Glomerular endothelial cell (primary cell): ENCODE measurements at places on chromosomes 5 and 9.

DNA sequence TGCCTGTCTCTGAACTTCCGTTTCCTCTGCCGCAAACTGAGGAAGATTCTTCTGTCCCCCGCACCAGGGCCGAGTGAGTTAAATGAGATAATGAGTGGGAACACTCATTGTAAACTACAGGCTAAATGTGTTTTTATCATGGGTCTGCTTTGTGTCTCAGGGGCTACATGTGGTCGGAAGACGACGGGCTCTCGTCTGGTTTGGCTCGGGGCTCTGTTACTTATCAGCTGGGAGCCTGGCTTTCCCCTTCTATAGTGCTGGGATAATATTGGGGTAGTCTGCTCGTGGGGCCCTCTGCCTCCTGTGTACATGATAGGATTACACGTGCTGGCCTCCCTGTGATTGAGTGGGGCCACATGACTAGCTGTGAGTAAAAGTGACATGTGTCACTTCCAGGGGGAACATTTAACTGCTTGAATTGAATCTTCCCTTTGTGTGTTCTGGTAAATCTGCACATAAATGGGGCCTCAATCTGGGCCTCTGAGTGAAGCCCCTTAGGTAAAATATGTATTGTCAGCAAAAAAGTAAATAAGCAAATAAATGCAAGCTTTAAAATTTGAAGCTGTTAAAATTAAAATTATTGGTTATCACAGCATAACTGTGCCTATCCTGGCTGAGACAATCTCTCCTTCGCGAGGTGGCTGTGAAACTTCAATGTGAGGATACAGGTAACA is 86.9 kb upstream of the SH3PXD2B start:
- DNase-seq = no peak

DNA sequence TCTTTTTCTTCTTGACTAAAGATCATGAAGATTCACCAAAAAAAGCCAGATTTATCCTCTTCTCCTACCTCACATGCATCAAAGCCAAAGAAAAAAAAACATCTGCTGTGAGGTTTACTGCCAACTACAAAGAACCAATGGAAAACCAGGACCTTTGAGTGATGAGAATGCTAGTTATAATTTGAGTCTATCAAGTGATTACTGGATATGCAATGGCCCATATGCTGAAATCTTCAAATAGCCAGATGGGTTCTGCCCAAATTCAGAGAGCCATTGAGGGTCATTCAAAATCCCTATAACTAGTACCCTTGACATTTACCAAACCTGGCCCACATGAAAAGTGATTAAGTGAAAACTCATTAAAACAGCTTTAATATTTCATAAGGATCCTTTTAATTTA is 78.4 kb upstream of the ACO1 start:
- no peak for DNase-seq

DNA sequence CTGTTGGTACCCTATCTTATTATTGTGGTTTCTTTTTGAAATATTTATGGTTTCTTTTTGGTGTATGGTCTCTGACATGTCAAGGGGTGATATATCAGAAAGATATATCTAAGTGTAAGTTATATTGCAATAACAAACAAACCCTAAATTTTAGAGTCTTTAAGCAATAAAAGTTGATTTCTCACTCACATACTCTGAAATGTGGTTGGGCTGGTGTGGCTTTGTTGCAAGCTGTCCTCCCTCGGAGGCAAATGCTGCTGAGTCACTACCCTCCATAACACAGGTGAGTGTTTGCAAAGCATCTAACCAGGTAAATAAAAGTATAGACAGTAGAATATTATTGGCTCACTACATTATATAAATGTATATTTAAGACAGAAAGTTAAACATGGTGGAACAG is 253.2 kb downstream of the CDH18 start:
- DNase-seq = no peak

- DNase-seq = no peak
Measured at GRCh38 chr9:130358928-130359327, 85.8 kb upstream of the ASS1 start.

DNA sequence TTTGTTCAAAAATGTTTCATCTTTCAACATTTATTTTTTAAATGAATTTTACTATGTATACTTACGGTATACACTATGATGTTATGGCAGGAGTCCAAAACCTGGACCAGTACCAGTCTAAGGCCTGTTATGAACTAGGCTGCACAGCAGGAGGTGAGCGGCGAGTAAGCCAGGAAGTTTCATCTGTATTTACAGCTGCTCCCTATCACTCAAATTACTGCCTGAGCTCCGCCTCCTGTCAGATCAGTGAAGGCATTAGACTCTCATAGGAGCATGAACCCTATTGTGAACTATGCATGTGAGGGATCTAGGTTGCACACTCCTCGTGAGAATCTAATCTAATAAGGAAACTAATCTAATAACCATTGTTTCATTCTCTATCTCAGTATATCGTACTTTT is 715.5 kb upstream of the PTPRD start:
- no peak for DNase-seq

DNA sequence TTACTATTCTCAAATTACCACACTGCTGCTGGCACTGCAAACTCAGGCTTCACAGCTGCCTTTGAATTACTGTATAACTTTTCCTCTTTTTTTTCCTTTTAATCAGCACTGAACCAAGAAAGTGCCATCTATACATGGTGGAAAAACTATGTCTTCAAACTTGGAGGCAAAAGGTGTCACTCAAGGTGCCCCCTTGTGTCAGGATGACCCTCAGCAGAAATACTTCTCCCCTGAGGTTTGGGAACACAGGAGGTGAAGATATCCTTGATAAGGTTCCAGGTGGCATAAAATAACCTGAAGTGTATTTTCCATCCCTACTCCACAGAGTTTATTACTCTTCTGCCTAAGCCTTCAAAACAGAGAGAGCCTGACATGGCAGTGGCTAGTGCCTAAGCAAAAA is 14.5 kb downstream of the FRMD3 start:
- no peak for DNase-seq

- DNase-seq = no peak
Measured at GRCh38 chr9:4235871-4236804, 63.7 kb downstream of the GLIS3 start.

DNA sequence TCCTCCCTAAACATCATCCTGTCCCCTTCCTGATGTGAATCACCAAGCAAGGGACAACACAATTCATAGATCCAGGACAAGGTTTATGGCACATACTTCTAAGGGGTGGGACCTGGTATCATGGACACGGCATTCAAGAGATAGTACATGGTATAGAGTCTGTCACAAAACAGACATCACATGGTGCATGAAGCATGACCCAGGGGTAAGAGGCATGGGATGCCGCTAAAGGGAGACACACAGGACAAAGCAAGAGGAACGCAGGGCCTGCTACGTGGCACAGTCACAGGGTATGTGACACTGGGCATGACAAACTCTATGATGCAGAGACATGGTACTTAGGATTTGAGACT is 20.7 kb downstream of the GSN start:
- no peak for DNase-seq

- DNase-seq = no peak
Measured at GRCh38 chr5:142095035-142095434, 13.5 kb upstream of the NDFIP1 start.

GRCh38 chr5:15524712-15525111 is 24.7 kb downstream of the FBXL7 start:
- DNase-seq = no peak

GRCh38 chr9:121926351-121926801 is 166.7 kb downstream of the TTLL11 start:
- no peak for DNase-seq

GRCh38 chr9:90702441-90702955 is 59.9 kb upstream of the DIRAS2 start:
- DNase-seq = no peak

GRCh38 chr9:116713271-116713670 is 26.2 kb downstream of the TRIM32 start:
- DNase-seq = no peak

DNA sequence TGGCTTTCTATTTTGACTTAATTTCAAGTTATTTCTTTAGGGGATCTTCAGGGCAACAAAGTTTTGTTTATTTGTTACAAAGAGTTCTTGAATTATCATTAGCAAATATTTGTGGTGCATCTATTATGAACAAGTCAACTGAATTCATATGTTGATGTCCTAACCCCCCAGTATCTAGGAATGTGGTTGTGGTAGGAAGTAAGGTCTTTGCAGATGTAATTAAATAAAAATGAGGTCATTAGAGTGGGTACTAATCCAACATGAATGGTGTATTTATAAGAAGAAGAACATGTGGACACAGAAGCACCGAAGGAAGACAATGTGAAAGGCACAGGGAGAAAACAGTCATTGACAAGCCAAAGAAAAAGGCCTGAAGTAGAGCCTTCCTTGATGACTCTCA is 474.0 kb upstream of the DAB2 start:
- DNase-seq = no peak
